ENCODE measurements at places on chromosomes 2 and 18.

- no peaks in the 10 kb centered on the region for H3K36me3 ChIP-seq
- H3K27me3 ChIP-seq: no peaks in the 10 kb centered on the region
- no peaks in the 10 kb centered on the region for H3K4me1 ChIP-seq
- DNase-seq: no peak
- no peak overlapping the region for H3K27ac ChIP-seq
These were observed 29.8 kb downstream of the BABAM2 start for GRCh38 chr2:27920148-27920885.

DNA sequence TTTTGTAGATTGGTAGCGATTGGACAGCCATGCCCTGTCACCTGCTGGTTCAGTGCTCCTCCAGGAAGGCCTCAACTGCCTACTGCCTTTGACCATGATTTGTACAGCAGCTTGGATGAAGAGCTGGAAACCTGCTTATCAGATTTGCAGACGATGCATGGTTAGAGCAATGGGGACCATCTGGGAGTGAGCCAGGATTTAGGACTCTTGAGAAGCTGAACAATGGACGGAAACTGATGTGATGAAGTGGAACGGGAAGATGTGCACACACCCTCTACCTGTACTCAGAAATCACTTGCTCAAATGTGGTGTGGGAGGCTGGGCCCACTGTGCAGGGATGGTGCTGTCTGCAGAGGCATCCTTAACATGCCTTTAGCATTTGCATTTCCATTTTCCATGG lies 57.2 kb downstream of the NCK2 start:
- H3K27me3 ChIP-seq: no peaks in the 10 kb centered on the region
- peaks cover 63% of the 10 kb centered on the region for H3K4me1 ChIP-seq
- no peak overlapping the region for H3K27ac ChIP-seq
- H3K4me3 ChIP-seq: no peak overlapping the region
- no peaks in the 10 kb centered on the region for H3K36me3 ChIP-seq

DNA sequence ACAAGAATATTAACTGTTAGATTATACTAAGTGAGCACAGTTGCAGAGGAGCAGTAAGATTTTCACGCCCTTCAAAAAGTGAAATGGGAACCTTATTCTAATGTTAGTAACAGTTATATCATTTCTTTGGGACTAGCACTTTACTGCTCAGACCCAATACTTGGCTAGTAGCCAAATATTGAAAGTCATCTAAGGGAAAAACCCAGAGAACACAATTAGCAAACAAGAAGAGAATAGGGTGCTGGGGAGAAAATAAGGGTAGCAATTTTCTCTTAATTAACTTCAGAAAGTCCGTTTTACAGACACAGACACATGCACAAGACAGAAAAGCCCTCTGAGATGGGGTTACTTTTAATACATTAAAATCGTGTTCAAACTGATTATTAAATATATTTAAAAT lies 71.8 kb downstream of the ID2 start:
- H3K27ac ChIP-seq: no peak overlapping the region
- no peak overlapping the region for H3K4me3 ChIP-seq
- peak; percentile 27 for DNase-seq
- H3K27me3 ChIP-seq: no peaks in the 10 kb centered on the region
- H3K4me1 ChIP-seq: peaks cover 19% of the 10 kb centered on the region

- no peak overlapping the region for H3K27ac ChIP-seq
- no peaks in the 10 kb centered on the region for H3K27me3 ChIP-seq
- no peak overlapping the region for H3K4me3 ChIP-seq
- no peak for DNase-seq
- H3K36me3 ChIP-seq: no peaks in the 10 kb centered on the region
These were observed 91.2 kb upstream of the SESTD1 start for GRCh38 chr2:179355881-179356280.

DNA sequence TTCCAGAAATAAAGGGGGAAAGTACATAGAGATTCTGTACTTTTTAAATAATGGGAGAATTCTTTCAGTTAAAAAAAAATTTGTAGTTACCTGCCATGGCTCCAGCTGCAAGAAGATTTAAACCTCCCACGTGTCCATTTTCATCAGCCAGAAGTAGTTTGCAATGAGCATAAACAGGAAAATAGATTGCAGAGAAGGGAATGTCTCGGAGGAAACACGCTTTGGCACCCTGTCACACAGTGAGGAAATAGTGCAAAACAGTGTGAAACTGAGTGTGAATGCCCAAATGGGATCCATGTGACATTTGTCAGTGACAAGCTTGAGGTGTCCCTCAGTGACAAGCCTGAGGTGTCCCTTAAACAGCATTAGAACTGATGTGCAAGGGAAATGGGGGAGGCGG lies 102.7 kb downstream of the SLC25A12 start:
- H3K4me1 ChIP-seq: no peaks in the 10 kb centered on the region
- no peak for DNase-seq
- no peaks in the 10 kb centered on the region for H3K27me3 ChIP-seq
- H3K4me3 ChIP-seq: no peak overlapping the region

DNA sequence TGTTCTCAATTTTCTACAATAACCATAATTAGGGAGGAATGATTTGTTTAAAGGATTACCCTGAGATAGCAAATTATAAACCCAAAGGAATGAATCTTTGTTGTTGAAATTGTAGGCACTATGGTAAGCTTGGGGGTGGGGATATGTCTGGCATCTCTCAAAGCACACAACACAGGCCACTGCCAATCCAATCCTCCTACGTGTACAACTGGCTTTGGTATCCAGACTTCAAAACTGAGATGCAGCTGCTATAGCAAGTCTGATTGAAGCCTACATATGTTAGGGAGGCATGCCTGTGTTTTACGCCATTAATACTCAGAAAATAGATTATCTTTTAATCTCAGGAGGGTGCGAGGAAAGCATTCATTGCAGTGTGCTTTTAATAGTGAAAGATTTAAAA lies 5.9 kb upstream of the NCOA1 start:
- H3K36me3 ChIP-seq: no peaks in the 10 kb centered on the region
- H3K27ac ChIP-seq: no peak overlapping the region
- DNase-seq: no peak
- no peaks in the 10 kb centered on the region for H3K27me3 ChIP-seq
- peaks cover 9% of the 10 kb centered on the region for H3K4me1 ChIP-seq

GRCh38 chr2:195316486-195316885 lies 340.5 kb upstream of the SLC39A10 start:
- no peaks in the 10 kb centered on the region for H3K27me3 ChIP-seq
- no peaks in the 10 kb centered on the region for H3K36me3 ChIP-seq
- H3K4me1 ChIP-seq: no peaks in the 10 kb centered on the region
- no peak overlapping the region for H3K27ac ChIP-seq
- no peak overlapping the region for H3K4me3 ChIP-seq

DNA sequence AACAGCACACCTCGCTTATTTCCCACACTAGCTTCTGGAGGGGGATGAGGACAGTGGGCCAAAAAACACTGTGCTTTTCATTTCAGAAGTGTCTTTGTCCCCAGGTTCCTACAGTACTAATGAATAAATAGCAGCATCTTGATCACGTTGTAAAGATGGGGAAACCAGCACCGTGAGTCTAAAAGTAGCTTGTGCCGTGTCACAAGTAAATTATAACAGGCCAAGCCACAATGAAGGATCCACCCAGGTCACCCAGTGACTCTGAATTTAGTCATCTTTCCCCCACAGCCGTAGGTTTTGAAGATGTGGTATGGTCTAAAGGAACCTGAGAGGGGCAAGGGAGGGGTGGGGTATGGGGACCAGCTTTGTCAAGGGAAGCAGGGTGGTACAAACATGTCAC lies 8.8 kb downstream of the FZD7 start:
- no peaks in the 10 kb centered on the region for H3K4me1 ChIP-seq
- no peak overlapping the region for H3K4me3 ChIP-seq

DNA sequence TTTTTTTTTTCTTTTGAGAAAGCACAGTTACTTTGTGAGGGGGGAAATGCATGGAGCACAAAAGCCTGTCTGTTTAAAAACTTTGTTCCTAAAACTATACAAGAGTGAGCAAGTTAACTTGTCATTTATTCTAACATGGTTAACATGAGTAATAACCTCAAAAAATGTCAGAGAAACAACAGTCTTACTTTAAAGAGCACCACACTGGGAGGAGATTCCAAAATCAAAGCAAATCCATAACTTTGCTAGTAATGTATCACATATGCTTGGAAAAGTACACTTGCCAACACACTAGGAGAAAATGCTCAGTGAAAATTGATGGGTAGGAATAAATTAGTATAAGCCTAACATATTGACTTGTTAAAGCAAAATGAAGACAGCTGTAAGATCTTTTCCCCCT lies 157.1 kb downstream of the PRPF40A start:
- no peak for DNase-seq
- H3K27me3 ChIP-seq: no peaks in the 10 kb centered on the region
- no peaks in the 10 kb centered on the region for H3K36me3 ChIP-seq
- H3K4me1 ChIP-seq: peaks cover 27% of the 10 kb centered on the region
- H3K4me3 ChIP-seq: no peak overlapping the region

DNA sequence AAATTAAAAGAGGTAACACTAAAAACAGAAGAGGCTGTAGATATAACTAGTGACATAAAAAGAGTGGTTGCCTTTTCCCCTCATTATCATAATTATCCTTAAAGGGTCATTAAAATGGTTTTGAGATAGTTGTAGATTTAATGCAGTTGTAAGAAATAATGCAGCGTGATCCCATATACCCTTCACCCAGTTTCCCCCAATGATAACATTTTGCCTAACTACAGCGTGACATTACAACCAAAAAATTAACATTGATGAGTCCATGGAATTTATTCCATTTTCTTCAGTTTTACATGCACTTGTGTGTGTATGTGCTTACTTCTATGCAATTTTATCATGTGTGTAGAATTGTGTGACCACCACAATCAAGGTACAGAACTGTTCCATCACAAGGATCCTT lies 13.2 kb upstream of the RMND5A start:
- no peak overlapping the region for H3K27ac ChIP-seq
- H3K4me1 ChIP-seq: no peaks in the 10 kb centered on the region
- H3K27me3 ChIP-seq: no peaks in the 10 kb centered on the region
- DNase-seq: no peak
- no peaks in the 10 kb centered on the region for H3K36me3 ChIP-seq
- H3K4me3 ChIP-seq: no peak overlapping the region

DNA sequence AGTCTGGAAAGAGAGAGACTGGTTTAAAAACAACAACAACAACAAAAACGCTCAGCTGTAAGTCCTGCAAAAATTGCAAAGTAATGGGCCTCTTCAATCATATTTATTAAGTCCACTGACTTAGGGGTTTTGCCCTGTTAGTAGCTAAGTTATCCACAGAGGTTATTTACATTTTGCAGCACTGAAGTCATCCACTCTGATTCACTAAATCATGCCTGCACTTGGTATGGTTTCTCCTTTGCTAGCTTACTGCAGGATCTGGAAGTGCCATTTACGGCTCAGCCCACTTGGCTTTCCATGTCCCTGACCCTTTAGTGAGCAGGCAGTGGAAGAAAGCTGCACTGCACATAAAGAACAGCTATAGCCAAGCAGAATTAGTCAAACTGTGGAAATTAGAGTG lies 484.4 kb downstream of the NRXN1 start:
- H3K27me3 ChIP-seq: no peaks in the 10 kb centered on the region
- H3K36me3 ChIP-seq: no peaks in the 10 kb centered on the region
- H3K27ac ChIP-seq: no peak overlapping the region

GRCh38 chr2:109383505-109384307 lies 230.1 kb downstream of the SEPTIN10 start:
- H3K27me3 ChIP-seq: no peaks in the 10 kb centered on the region
- H3K4me1 ChIP-seq: no peaks in the 10 kb centered on the region
- no peak overlapping the region for H3K4me3 ChIP-seq

GRCh38 chr2:65402323-65402722 lies 30.1 kb downstream of the SPRED2 start:
- no peaks in the 10 kb centered on the region for H3K36me3 ChIP-seq
- peaks cover 16% of the 10 kb centered on the region for H3K4me1 ChIP-seq
- no peak overlapping the region for H3K27ac ChIP-seq
- H3K4me3 ChIP-seq: no peak overlapping the region
- H3K27me3 ChIP-seq: no peaks in the 10 kb centered on the region

GRCh38 chr2:127313406-127313805 lies 19.5 kb upstream of the ERCC3 start:
- no peak for DNase-seq
- no peak overlapping the region for H3K27ac ChIP-seq
- peaks cover 8% of the 10 kb centered on the region for H3K4me1 ChIP-seq
- no peak overlapping the region for H3K4me3 ChIP-seq
- H3K36me3 ChIP-seq: peaks cover 4% of the 10 kb centered on the region
- no peaks in the 10 kb centered on the region for H3K27me3 ChIP-seq
